Activated naive CD4-positive, alpha-beta T cell treated with anti-CD3 and anti-CD28 coated beads, Interleukin-2, amount 50 U/mL, for 72 hours (primary cell): ENCODE measurements at places on chromosomes 5 and 9. TPM values are rescaled to one million over a fixed set of nuclear protein-coding genes. Genes with fewer than 3 reads are reported as not detected.

HTR1A gene
- not detected for total RNA-seq

FOXD4L6 gene
- total RNA-seq, result not detected

TAF11L10 gene
- total RNA-seq, result not detected

BHMT2 gene
- not detected for total RNA-seq

DPYSL3 gene
- not detected for total RNA-seq

INSL4 gene
- not detected for total RNA-seq

RASEF gene
- total RNA-seq, result not detected

CYLC2 gene
- not detected for total RNA-seq

NIM1K gene
- 2.3 TPM for total RNA-seq

ARSI gene
- total RNA-seq, result not detected

MARCOL gene
- not detected for total RNA-seq

AK8 gene
- not detected for total RNA-seq

C1QTNF3 gene
- 3.3 TPM for total RNA-seq

ANKRD34B gene
- not detected for total RNA-seq

FABP6 gene
- total RNA-seq, result not detected

PLK2 gene
- 27.8 TPM for total RNA-seq

ZNF354C gene
- 6.9 TPM for total RNA-seq

LEAP2 gene
- 3.8 TPM for total RNA-seq

WDR38 gene
- not detected for total RNA-seq

MEIKIN gene
- not detected for total RNA-seq

HAND1 gene
- not detected for total RNA-seq

AK3 gene
- total RNA-seq, result 37.5 TPM

MYMK gene
- total RNA-seq, result not detected

NXNL2 gene
- not detected for total RNA-seq

YIPF5 gene
- 47.8 TPM for total RNA-seq

LAMC3 gene
- total RNA-seq, result 1.1 TPM

ENHO gene
- not detected for total RNA-seq

SNCAIP gene
- total RNA-seq, result not detected

CA9 gene
- total RNA-seq, result 1.1 TPM

TAF11L5 gene
- not detected for total RNA-seq

ANXA2R gene
- total RNA-seq, result 5.3 TPM

EQTN gene
- not detected for total RNA-seq

RRAGA gene
- total RNA-seq, result 52.8 TPM

ZNF367 gene
- total RNA-seq, result 17.7 TPM

MATR3 gene
- total RNA-seq, result 182 TPM

PCDHB11 gene
- total RNA-seq, result not detected

MAMDC4 gene
- 17.7 TPM for total RNA-seq

REEP2 gene
- 1.3 TPM for total RNA-seq

CKMT2 gene
- 0.51 TPM for total RNA-seq

CYSRT1 gene
- 0.64 TPM for total RNA-seq

TOPORS gene
- total RNA-seq, result 14.1 TPM

GPR150 gene
- total RNA-seq, result 0.39 TPM
